ENCODE measurements at places on chromosomes 6 and 20.

- DNase-seq, result no peak
These were observed 222.7 kb downstream of the PHACTR1 start for GRCh38 chr6:12939314-12939713.

GRCh38 chr6:152401978-152402377 lies 235.2 kb downstream of the SYNE1 start:
- no peak for DNase-seq

DNA sequence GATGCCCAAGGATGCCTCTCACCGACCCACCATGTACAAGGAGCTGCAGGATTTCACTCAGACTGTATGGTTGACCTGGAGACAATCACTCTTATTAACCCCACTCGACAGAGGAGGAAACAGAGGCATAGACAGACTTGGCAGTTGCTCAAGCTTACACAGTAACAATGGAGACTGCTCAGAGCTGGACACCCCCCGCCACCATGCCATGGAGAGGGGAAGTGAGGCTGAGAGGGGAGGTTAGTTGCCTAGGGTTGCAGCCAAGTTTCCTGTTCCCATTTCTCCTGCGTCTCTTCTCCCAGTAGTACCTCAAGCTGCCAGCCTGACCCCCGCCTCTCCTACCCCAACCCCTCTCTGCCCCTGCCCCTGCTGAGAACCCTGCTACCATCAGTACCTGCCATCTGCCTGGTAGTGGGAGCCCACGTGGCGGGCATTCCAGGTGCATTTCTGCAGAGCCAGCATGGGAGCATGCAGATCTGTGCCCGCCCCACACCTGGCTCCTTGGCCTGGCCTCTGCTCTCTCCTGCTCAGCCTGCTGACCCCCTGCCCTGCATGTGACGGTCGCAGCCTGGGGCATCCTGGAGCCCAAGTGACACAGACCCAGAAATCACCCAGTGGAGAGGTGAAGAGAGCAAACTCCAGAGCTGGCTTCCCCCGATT lies 157.7 kb downstream of the PREX1 start:
- DNase-seq, result no peak

- DNase-seq, result no peak
These were observed 467.1 kb downstream of the HDGFL1 start for GRCh38 chr6:23036406-23036983.

- no peak for DNase-seq
These were observed 974.0 kb upstream of the GJE1 start for GRCh38 chr6:141158740-141159139.

- DNase-seq, result no peak
These were observed 60.9 kb upstream of the MC3R start for GRCh38 chr20:56187534-56188165.

DNA sequence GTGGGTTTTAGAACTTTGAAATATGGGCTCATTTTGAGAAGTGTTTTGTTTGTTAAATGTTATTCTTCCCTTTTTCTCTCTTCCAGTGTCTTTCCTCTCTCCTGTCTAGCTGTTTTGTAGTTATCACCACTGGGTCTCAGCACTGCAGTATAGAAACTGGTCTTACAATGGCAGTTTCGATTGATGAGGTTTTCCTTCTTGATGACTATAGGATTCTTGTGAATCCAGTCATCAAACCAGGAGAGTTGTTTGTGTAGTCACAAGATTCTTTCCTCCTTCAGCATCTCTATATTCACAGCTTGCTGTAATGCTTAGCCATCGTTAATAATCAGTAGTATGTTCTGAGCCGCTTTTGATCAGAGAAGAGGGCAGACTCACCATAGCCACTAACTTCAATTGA lies 172.3 kb downstream of the OGFRL1 start:
- no peak for DNase-seq

- DNase-seq, result no peak
These were observed 21.9 kb upstream of the CDH4 start for GRCh38 chr20:61230166-61230565.

DNA sequence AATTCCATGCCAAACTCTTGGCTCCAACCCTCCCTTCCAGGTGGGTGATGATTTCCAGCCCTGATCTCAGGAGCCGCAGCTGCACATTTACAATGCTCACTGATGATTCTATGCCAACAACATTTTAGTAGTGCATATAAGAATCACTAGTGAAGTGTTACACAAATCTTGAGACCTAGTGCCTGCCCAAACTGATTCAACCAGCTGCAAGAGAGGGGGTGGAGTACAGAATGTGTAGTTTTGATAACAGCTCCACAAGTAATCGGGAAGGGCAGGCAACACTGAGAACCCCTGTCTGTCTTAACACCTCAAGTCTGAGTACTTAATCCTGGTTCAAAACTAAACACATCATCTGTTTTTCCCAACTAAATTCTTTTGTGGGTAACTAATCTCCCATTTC lies 91.7 kb downstream of the PRDM1 start:
- DNase-seq, result no peak

DNA sequence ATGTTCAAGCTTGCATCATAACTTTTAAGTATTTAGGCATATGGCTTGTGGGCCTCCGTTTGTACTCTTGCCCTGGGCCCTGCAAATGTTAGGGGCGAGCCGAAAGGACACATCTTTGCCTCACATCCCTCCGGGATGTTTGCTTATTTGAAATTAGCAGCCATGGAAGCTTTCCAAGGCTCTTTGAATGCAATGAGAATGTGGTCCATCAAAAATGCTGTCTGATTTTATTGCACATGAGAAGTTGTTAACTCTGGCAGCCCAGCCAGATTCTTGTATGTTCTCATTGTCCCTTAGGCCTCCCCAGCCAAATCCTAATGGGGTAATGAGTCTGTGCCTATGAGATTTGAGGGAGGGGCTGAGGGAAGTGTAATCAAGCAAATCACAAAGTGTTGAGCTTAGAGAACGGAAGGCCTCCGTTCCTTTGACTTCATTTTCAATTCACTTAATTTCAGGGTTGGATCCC lies 261.2 kb upstream of the MARCKS start:
- DNase-seq, result no peak

DNA sequence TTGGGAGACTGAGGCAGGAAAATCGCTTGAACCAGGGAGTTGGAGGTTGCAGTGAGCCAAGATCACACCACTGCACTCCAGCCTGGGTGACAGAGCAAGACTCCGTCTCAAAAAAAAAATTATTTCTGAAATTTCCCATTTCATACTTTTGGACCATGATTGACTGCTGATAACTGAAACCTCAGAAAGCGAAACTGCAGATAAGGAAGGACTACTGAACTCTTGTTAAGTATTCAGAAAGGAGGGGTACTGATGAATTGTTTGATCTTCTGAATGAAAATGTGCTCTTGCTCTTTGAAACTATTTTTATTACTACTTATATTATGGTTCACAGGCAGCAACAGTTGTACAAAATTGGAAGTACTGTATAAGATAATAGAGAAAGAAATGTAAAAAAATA lies 69.0 kb downstream of the HDGFL1 start:
- no peak for DNase-seq

- no peak for DNase-seq
These were observed 7.9 kb upstream of the GMNN start for GRCh38 chr6:24766680-24767462.

DNA sequence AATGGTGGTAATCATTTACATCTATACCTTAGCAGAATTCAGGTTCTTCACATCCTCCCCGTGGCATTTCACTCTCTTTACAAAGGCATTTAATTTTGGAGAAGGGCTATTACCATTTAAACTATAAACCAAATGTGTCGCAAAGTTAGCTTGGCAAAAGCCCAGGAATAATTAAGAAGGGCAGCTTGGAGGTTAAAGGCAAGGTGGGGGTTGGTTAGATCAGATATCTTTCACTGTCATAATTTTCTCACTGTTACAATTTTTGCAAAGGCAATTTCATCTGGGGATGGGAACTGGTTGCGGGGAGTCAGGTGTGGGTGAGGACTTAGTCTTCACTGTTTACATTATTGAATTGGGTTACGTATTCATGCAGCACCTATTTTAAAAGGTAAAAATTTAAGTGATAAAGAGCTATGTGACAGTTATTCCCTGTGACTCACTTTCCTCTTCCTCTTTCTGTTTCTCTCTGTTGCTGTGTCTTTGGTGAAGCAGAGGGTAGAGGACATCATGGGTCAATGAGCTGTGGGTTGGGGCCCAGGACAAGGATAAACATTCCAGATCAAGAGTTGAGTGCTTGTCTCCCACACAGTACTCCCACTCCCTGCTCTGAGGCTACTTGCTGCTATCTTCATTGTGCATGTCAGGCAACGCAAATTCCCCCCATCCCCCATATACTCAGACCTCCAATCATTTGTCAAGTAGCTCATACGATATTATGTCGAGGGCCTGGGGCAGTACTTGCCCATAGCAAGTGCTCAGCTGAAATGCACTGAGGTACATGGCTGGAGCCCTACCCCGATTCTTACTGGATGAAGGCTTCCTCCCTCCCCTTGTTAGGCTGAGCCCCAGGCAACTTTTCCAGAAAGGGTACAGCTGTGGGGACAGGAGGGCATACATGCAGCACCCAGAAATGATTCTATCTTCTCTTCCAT lies 223.1 kb upstream of the MYLIP start:
- DNase-seq, result no peak

DNA sequence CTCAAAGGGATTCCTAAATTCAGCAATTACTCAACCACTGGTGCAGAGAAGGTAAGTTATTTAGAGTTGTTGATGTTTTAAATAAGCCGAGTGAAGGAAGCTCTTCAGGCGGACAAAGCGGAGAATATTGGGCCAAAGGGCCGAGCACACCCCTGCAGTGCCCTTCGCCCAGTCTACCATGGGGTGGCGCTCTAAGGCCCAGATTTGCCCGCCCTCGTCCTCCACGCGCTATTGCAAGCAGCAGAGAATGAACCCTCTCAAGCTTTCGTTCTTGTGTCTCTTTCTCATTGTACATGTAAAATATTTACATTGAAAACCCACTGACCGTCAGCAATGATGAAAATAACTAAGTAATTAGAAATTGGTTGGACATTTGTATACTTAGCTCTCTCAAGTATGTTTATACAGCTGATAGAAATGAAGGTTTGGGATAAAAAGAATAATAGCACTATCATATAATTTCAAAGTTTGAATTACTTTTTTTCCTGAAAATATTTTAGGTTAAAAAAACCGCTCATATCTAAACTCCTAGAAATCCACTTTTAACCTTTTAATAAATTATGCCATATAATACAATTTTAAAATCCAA lies 195.0 kb upstream of the CEP162 start:
- no peak for DNase-seq

- no peak for DNase-seq
These were observed 14.4 kb downstream of the CCDC167 start for GRCh38 chr6:37485291-37485702.

GRCh38 chr20:60206259-60206658 lies 248.0 kb downstream of the CDH26 start:
- DNase-seq, result no peak

GRCh38 chr20:36582322-36582721 lies 8.9 kb downstream of the TGIF2 start:
- DNase-seq, result no peak

- DNase-seq, result no peak
These were observed 136.2 kb upstream of the TAB2 start for GRCh38 chr6:149181304-149181703.

GRCh38 chr6:164845773-164846172 lies 463.6 kb downstream of the C6orf118 start:
- DNase-seq, result no peak

- no peak for DNase-seq
These were observed 35.4 kb upstream of the HMGN3 start for GRCh38 chr6:79269877-79270276.

GRCh38 chr20:32155017-32155981 lies 45.8 kb downstream of the TM9SF4 start:
- DNase-seq, result no peak

DNA sequence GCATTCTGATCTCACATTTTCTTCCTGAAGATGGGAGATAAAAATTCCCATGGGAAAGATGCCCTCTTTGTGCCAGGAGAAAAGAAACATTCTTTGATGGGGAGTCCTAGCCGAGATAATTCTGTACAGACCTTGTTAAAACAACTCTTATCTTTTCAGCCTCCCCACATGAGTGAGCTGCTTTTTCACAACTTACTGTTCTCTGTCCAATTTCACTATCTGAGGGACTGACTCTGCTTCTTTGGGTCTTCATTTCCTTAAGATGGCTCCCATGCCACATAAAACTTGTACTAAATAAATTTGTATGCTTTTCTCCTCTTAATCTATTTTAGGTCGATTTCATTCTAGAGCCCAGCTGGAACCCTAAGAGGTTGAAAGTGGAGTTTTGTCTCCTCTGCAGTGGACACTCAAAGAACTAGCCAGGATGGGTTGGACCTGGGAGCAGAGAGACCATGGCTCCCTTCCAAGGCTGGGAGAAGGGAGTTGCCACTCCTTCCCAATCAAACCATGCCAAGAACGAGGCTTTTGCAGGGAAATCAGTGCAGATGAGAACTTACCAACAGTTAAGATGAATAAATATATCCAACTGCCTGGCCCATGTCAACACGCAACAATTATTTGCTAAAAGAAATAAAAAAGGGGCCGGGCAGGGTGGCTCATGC lies 285.8 kb upstream of the SULF2 start:
- no peak for DNase-seq

DNA sequence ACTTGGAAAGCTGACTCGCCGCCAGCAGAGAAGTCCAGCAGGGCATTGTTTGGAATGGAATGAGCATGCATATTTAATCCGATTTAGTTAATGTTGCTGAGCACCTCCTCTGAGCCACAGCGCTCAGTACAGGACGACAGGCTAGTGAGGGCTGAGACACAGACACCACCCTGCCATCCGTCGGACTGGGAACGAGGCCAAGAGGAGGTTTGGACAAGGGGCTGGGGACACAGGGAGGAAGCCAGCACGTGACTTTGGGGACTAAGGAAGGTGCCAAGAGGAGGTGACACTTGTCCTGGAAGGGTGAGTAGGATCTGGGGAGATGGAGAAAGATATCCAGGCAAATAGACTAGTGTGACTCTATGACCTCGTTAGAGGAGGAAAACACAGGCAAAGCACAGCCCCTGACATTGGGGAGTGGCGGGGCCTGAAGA lies 152.5 kb upstream of the ECI2 start:
- no peak for DNase-seq

- no peak for DNase-seq
These were observed 10.9 kb downstream of the MOCS1 start for GRCh38 chr6:39923394-39923793.

DNA sequence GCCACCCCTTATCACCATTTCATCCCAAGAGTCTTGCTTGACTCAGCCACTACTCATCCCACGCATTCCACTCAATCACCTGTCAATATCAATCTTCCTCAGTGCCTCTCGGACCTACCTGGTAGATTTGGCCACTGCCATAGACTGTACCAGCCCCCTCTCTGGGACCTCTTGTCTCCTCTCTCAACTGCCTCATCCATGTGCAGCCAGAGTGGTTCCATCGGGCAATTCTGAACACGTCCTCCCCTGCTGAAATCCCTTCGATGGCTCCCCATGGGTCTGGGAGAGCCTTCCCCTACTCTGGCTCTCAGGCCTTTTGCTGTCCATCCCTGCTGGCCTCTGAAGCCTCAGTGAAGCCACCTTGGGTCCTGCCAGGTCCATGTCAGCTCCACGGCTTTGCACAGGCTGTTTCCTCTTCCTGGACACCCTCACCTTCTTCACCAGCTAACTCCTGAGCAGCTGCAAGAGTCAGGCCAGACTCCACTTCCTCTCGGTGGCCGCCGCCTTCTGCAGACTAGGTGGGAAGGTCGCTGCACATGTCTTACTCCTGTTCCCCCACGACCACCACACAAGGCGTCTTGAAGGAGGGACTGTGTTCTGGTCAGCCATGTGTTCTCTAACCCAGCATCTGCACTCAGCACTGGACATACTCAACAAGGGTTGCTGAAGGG lies 120.4 kb downstream of the TOX2 start:
- no peak for DNase-seq
